ENCODE measurements at places on chromosomes 16 and 17. TPM values are rescaled to one million over a fixed set of nuclear protein-coding genes. Genes with fewer than 3 reads are reported as not detected.

DNA sequence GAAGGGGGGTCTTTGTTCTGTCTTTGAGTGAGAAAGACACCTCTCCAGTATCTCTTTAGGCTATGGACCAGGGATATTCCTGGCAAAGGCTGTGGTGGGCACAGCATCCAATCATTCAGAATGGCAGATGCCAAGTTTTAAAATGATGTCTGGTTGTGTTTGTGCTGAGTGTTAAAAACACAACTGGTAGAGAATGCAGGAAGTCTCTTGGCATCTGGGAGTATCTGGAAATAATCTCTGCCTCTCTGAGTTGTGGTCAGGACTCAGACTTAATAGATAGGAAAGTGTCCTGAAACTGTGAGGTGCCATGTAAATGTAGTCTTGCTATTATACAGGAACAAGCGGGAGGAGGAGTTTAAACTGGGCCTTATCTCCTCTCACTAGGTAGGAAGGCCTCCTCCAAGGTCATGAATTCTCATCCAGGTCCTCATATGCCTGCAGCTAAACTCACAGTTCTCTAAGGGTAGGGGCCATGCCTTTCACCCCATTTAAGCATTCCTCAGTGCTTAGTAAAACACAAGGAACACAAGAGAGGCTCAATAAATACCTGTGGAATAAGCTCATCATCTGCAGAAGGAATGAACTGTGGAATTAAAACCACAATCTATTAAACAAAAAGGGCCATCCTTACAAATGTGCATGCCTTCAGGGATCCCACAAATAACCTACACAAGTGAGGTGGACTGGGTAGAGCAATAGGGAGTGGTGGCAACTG is 317.6 kb downstream of the CBLN1 start:
- no peak for DNase-seq
- H3K36me3 ChIP-seq = no peaks in the 10 kb centered on the region
- H3K27ac ChIP-seq = peak overlapping the region; percentile 39
- H3K4me1 ChIP-seq = peaks cover 22% of the 10 kb centered on the region
- H3K27me3 ChIP-seq = no peaks in the 10 kb centered on the region
- H3K4me3 ChIP-seq = no peak overlapping the region

GRCh38 chr17:34305606-34306005 is 13.6 kb upstream of the CCL8 start:
- no peak overlapping the region for H3K4me3 ChIP-seq
- DNase-seq = no peak
- no peaks in the 10 kb centered on the region for H3K36me3 ChIP-seq
- H3K4me1 ChIP-seq = peaks cover 36% of the 10 kb centered on the region
- no peaks in the 10 kb centered on the region for H3K27me3 ChIP-seq

Gene DYNLRB2
- total RNA-seq = not detected

DNA sequence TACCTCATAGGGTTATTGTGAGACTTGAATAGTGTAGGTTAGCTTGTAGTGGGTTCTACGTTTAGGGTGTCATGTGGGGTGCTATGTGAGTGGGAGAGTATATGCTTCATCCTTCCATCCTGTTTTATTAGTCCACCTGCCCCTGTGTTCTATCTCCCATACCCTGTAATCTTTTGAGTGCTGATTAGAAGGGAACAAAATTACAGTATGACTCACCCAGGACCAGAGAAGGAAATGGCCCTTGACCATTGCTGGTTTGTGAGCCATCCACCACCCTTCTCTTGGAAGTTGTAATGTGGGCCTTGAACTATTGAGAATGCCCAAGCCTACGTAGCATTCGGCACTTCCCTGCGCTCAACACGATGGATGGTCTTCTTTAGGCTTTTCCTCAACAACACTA is 17.1 kb downstream of the SAP30BP start:
- DNase-seq = no peak
- H3K4me1 ChIP-seq = peaks cover 60% of the 10 kb centered on the region
- H3K27ac ChIP-seq = peak overlapping the region; percentile 74
- H3K36me3 ChIP-seq = no peaks in the 10 kb centered on the region
- H3K4me3 ChIP-seq = no peak overlapping the region

GRCh38 chr17:80481284-80482057 is 5.1 kb upstream of the NPTX1 start:
- H3K4me3 ChIP-seq = no peak overlapping the region
- H3K27me3 ChIP-seq = peaks cover 73% of the 10 kb centered on the region
- no peaks in the 10 kb centered on the region for H3K36me3 ChIP-seq
- DNase-seq = peak; percentile 76
- H3K4me1 ChIP-seq = no peaks in the 10 kb centered on the region
- no peak overlapping the region for H3K27ac ChIP-seq

- peaks cover 16% of the 10 kb centered on the region for H3K27me3 ChIP-seq
- DNase-seq = no peak
- no peaks in the 10 kb centered on the region for H3K36me3 ChIP-seq
- H3K4me3 ChIP-seq = no peak overlapping the region
- no peaks in the 10 kb centered on the region for H3K4me1 ChIP-seq
- H3K27ac ChIP-seq = no peak overlapping the region
These were observed 40.3 kb upstream of the ENPP7 start for GRCh38 chr17:79690466-79690865.

Gene SEPTIN1
- not detected for total RNA-seq

DNA sequence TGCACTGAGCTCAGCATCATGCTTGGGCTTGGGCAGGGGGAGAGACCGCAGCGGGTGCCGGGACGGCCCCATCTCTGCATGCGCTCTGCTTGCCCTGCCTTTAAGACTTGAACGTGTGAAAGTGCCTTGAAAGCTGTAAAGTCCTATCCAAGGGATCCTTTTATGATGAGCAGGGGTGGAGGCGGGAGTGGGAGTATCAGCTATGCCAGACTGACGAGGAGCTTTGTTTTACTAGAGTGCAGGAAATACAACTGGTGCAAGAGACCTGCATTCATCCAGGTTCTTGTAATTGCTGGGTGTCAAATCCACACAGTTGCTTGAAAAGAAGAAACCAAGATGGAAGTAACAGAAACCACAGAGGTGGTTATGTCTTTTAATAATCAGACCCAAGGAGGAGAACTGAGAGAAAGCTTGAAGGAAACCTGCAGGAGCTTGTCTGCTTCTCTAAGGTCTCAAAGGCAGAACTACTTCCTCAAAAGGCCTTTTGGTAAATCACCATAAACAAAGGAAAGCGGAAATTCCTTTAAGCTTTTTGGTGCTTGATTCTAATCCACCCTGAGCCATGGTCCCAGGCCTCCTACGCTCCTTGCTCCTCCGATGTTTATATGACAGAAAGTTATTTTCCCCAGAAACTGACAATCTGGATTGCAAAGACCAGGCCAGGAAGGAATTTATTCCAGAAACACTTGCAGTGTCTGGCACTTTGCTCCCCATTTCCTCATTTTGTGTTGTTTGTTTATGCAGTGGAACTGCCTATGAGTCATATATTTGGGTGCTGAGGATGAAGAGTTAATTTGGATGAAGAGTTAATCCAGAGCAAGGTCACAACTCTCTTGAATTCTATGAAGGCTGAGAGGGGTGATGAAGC is 51.3 kb upstream of the FBXO47 start:
- H3K27me3 ChIP-seq = no peaks in the 10 kb centered on the region
- no peak overlapping the region for H3K27ac ChIP-seq
- DNase-seq = peak; percentile 37

DNA sequence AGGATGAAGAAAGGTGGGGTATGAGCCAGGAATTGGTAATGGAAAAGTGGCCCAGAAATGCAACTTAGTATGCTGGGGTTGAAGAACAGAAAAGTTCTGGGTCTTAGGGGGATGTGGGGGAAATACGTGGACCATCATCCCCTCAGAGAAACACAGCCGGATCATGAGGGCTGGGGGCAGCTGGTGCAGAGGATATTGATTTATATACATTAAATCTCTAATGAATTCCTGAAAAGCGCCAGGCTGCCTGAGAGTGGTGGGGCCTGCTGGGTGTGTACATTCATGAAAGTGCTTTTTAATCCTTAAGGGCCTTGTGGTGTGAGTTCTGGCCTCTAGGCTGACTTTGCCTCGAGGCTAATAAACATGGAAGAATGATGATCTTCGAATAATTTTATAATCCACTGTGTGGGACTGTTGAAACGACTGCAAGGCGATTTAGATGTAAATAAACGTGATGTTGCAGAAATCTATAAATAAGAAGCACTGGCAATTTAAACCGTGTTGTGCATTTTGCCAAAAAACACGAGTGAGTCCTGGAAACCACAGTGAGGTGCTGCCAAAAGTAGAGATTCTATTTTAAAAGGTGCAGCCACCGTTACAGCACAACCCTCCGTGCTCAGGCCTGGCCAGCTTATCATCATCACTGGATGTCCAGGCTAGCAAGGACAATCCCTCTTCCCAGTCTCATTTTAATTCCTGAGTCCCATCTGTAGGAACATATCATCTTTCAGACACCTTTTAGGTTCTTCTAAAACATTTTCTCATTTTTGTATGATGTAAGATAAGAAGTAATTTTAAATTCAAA is 32.1 kb downstream of the PRKAR1A start:
- H3K4me3 ChIP-seq = no peak overlapping the region
- DNase-seq = peak; percentile 76
- no peaks in the 10 kb centered on the region for H3K4me1 ChIP-seq
- H3K36me3 ChIP-seq = peaks cover 52% of the 10 kb centered on the region
- H3K27me3 ChIP-seq = no peaks in the 10 kb centered on the region

DNA sequence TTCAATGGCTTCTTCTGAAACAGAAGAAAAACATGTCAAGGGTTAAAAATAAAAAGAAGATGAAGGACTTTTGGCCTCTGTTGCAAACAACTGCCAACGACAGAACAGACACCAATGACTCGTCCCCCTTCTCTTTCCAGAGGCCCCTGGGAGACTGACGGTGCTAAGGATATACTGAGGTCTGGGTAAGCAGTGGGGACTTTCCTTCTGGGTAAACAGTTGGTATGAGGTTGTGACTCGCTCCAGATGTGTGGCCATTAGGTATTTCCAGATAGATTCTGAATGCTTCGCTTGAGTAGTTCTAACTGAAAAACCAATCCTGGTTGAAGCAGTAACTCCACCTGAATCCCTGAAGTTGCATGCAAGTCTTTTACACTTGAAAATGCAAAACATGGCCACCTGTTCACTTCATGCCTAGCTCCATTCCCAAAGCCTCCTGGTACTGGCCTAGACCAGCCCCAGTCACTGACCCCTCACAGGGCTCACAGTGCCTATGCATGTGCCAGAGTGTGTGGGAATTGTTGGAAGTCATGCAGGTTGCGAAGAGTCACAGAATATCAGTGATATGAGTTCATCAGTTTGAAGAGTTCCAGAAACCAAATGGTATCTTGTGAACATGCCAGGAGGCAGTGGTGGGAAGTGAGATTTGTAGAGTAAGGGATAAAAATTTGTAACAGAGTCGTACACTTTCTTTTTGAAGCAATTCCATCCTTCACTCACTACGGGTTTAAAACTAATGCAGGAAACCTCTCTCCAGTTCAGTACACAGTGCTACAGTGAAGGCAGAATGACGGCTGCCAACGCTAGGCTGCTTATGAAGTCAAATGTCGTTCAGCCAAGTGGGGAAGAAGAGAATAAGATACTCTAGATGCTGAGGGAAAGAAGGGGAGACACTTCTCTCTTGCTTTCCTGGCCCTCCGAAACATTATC is 217.8 kb downstream of the ZFHX3 start:
- no peaks in the 10 kb centered on the region for H3K27me3 ChIP-seq
- no peak overlapping the region for H3K4me3 ChIP-seq
- H3K4me1 ChIP-seq = no peaks in the 10 kb centered on the region
- DNase-seq = no peak
- H3K27ac ChIP-seq = peak overlapping the region; percentile 2

Gene MPP2
- 0.59 TPM for total RNA-seq
